Activated T-cell treated with anti-CD3 and anti-CD28 coated beads, Interleukin-2, amount 50 U/mL, for 24 hours (primary cell): ENCODE measurements at places on chromosomes 4 and X.

- no peak for DNase-seq
Observed at GRCh38 chr4:113052379-113052951, 3.0 kb downstream of the ANK2 start.

GRCh38 chr4:145580906-145581305 lies 38.3 kb upstream of the MMAA start:
- DNase-seq, result no peak

DNA sequence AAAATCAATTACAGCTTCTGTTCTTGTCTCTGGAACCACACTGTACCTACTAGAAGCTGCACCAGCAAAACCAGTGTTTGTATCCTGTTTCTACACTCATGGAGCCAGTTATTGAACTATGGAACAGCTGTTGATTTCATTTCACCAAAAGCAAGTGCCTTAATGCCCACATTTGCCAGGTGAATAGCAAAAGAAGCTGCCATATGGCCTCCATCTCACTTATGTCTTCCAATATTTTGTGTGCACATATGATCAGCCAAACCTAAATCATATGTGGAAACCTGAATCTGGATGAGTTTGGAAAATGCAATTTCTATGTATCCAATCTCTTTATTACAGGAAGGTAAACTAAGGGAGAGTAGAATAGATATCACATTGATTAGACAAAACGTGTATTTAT lies 415.8 kb upstream of the GRID2 start:
- no peak for DNase-seq

DNA sequence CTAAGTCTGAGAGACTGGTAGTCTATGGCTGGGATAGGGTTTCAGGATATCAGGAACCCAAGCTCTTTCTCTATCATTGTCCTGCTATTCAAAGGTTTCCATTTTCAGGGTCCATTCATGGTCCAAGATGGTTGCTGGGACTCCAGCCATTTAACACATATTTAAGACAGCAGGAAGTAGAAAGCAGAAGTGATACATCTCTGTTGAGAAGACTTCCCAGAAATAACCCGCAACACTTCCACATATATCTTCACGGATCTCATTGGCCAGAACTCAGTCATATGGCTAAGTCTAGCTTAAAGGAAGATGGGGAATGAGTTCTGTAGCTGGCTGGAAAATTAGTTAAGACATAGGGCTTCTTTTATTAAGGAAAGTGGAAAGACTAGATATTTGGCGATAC lies 23.8 kb downstream of the CTSO start:
- DNase-seq, result no peak

GRCh38 chr4:7886007-7886973 lies 53.4 kb downstream of the AFAP1 start:
- DNase-seq, result no peak

DNA sequence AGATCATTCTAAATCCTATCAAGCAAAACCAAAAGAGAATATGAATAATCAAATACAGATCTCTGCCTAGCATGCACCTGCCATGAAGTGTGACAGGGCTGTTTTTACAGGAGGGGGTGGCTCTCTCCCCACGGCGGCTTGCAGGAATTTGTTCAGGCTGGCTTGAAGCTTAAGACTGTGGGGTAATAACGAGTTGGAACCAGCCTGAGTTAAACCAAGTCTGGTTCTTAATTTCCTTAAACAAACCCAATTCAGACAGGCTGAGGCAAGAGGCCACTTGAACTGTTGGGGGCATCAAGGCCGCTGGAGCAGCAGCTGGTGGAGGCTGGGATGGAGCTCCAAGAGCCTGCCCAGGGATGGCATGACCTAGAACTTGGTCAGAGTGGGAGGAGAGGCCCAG lies 45.1 kb upstream of the LGI2 start:
- DNase-seq, result no peak

GRCh38 chr4:25171201-25171865 lies 11.1 kb upstream of the SEPSECS start:
- no peak for DNase-seq

GRCh38 chr4:88284439-88285234 lies at the start of gene PPM1K:
TSS of gene PPM1K (minus strand) at chr4:88284561. CDS start at chr4:88278583, 5,978 bp downstream.
- DNase-seq, result peak; percentile 99

DNA sequence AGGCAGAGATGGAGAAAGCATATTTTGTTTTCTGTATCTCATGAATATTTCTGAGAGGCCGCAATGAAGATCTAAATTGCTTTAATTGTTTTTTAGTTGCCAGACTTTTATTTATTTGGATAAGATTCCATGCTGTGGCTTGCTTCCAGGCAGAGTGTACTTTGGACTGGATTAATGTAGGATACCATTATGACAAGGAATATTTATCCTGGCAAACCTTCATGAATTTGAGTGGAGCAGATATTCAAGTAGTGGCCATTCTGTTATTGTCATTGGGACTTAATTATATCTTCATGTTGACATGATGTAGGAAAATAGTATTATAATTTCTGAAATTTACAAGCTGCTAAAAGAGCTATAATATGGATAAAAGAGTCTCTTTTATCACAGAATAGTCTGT lies 182.9 kb downstream of the C4orf33 start:
- no peak for DNase-seq

GRCh38 chr4:26051240-26051639 lies 137.2 kb downstream of the SMIM20 start:
- DNase-seq, result no peak

DNA sequence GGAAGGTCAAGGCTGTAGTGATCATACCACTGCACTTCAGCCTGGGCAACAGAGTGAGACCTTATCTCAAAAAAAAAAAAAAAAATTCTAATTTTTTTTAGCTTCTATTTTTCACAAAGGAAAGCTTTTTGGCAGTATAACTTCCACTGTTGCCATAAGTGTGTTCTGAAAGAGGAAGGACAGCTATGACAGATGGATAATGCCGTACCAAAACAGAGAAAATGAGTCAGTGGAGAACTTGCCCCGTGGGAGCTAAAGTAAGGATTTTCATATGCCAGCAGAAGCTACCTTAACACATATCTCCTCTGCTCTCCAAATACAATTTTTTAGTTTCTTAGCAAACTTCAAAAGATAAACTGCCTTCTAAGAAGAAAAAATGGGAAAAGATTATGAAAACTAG lies 43.7 kb downstream of the RPS3A start:
- DNase-seq, result no peak

GRCh38 chrX:135463937-135464336 lies 42.2 kb downstream of the SMIM10L2A start:
- no peak for DNase-seq

GRCh38 chr4:12932203-12932788 lies 551.8 kb downstream of the RAB28 start:
- no peak for DNase-seq

DNA sequence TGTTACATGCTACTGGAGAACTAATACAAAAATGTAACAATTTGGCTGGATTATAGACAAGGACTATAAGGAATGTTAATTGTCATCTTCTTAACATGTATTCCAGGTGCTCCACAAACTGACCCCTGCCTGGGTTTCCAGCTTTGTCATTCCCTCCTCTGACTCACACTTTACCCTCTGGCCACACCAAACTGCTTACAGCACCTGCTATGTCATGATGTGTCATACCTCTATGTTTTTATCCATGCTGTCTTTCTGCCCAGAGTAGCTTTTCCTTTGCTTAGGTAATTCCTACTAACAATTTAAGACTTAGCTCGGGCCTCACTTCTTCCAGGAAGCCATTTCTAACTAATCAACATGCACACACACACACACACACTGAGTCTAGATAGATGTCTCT lies 14.0 kb upstream of the SHROOM4 start:
- DNase-seq, result no peak

GRCh38 chrX:63713526-63713925 lies 71.5 kb downstream of the ARHGEF9 start:
- DNase-seq, result no peak

- DNase-seq, result no peak
Observed at GRCh38 chr4:16579866-16580265, 318.6 kb downstream of the LDB2 start.

DNA sequence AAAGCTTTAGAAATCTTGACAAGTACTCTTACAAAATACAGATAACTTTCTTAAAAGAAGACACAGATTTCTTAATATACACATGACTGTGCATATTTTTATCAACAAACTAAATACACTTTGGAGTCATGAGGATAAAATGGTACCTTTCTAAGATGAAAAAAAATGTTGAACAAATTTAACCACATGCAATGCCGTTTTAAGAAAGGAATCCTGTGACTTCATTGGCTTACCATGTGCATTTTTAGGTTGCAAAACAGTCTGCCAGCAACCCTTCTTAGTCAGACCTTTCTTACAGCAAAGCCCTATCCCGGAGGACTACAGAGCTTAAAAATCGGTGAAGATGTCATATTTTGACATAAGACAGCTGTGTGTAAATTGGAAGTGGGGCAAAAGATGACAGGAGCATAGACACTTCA lies 51.7 kb downstream of the GASK1B start:
- DNase-seq, result no peak

DNA sequence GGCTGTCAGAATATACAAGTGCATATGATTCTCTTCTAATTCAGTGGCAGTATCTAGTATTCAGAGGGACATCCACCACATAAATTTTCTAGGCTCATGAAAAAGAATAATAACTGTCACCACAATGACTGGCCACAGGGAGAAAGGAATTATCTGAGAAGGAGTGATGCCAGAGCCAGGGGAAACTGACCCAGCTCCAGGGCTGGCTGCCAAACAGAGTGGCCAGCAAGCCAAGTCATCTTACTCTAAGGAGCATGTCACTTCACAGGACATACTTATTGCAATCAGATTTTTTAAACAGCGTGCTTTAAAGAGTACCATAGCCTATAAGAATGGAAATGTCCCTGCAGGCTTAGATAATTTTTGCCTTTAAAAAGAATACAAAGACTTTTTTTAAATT lies 5.8 kb upstream of the SEPTIN11 start:
- no peak for DNase-seq

DNA sequence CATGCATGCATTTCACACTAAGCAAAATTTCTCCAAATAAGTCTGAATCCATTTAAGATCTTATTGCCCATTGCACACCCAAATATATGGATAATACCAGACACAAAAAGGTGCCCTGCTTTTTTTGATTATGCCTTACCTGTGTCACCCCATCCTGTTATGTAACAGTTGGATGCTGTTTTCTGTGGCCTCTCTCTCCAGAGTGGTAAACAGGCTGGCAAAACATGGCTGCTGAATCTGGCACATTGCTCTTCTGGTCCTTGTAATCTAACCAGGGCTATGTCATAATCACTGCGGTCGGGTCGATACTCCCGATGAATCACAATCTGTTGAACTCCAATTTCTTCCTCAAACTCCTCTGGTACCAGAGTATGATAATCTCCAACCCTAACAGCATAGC lies 70.1 kb downstream of the PRSS12 start:
- DNase-seq, result peak; percentile 46

- no peak for DNase-seq
Observed at GRCh38 chr4:7770224-7771050, 169.2 kb downstream of the AFAP1 start.

DNA sequence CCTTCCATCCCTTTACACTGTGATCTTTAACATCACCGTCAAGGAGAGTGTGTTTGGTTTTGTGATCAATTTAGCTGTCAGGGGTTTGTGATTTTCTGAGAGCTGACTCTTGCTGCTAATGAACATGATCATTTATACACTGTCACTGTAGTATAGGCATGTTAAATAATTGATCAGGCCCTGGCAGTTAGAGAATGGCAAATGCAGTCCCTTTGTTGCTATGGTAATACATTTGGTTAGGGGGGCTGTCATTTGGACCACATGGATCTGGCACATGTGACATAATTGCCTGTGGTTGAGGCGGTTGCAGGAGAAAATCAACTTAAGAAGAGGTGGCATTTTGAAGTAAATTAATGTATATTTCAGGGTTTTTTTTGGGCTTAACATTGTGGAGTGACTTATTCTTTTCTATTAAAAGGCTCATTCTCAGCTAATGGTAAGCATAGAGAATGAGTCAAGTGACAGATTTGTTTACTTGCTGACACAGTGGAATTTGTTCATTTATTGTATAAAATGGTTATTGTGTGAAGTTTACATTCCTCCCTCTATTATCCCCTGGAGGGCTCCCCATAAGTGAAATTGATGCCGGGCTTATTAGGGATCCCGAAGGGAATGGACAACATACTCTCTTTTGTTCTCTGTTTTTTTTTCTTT lies 114.0 kb downstream of the FHIP1A start:
- no peak for DNase-seq

DNA sequence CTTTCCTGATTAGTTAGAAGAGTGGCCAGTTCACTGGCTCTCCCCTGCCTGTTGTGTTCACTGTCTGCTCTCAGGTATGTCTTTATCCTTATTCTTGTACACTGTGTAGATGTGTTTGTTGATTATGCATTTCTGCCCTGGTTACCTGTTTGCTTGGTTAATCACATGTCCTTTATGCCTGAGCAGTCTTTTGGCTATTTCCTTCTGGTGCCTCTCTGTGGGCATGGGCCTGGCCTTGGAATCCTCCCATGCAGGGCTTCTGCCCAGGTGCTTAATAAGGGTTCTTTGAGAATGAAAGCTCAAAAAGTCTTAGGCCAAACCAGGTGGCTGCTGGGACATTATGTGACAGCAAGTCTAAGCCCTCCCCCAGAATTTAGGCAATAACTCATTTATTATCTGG lies 26.5 kb downstream of the OTUD6A start:
- no peak for DNase-seq

- DNase-seq, result no peak
Observed at GRCh38 chr4:93960450-93960849, 131.9 kb downstream of the ATOH1 start.

- no peak for DNase-seq
Observed at GRCh38 chr4:25712611-25713010, 57.0 kb downstream of the SLC34A2 start.

GRCh38 chrX:15055146-15055930 lies 182.1 kb downstream of the MOSPD2 start:
- DNase-seq, result no peak

- no peak for DNase-seq
Observed at GRCh38 chr4:24888475-24889344, 24.1 kb downstream of the CCDC149 start.

- no peak for DNase-seq
Observed at GRCh38 chr4:38468339-38468866, 195.6 kb upstream of the KLF3 start.

DNA sequence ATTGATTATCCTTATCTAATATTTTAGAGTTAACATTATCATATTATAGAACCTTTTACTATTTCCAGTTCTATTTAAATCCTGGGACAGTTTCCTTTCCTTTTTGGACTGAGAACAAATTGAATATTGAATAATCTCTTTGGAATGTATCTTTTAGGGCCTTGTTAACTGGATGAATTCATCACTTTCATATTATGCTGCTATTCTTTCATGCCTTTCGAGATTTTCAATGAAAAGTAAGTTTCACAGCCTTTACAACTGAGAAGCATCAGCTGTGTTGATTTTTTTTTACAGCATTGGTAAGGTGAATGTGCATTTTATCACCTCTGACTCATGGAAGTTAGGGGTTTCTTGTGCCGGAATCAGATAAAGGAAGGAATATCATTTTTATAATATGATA lies 39.6 kb downstream of the PDLIM5 start:
- DNase-seq, result no peak

DNA sequence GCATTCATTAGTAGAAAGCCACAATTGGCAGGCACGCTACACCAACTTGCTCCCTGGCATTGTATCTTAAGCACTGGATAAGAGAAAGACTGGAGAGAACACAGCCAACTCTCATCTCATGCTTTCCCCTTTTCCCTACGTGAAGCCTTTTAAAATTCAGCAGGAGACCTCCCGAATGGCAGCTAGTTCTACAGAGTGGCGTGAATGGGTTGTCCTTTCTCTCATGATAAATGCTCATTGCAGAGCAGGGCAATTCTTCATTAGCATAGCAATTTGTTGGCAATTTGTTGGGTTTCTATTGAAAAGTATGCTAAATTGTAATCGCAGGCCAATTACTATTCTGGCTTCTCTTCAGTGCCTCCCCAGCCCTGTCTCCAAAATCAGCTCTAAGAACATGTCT lies 48.0 kb downstream of the SEPTIN11 start:
- DNase-seq, result no peak
